ENCODE measurements at places on chromosomes 1 and 21.

DNA sequence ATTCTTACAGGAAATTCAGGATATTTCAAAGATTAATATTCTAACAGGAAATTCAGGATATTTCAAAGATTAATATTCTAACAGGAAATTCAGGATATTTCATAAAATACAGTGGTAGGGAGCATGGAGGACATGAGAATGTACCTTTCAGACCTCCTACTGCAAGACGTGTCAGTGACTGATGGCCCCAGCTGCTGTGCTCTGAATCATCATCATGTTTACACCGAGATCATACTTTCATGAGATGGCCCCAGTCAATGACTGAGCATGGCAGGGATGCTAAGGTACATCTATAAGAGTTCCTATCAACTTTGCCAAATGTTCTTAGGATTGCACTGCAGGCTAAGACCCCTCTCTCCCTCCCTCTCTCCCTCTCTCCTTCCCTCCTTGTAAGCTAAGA, 69.0 kb downstream of the HFM1 start:
- DNase-seq, result no peak

- no peak for DNase-seq
Observed at GRCh38 chr1:159580340-159580739, 7.3 kb upstream of the APCS start.

DNA sequence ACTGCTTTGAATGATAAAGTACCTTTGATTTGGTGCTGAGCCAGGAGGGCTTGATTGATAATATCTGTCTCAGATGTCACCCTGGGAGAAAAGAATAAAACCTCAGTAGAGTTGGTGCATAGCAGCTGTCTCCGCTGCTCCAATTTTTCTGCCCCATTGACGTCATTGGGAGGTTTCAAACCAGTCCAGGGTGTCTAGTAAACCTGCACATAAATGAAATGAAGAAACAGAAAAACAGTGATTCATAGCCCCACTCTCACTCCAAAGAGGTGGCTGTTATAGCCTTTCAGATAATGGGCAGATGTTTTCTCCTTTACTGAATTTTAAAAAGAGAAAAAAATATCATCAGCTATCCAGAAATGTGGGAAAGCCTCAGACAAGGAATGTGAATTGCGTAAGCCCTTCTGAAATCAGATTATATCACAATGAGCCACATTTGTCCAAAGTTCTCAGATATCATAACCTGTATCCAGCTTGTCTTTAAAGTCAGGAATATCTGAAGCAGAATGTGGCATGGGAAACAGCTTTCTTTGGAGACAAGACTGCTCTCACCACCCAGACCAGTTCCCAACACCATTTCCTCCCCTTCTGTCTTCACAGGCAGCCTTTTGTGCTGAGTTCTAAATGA, 351.3 kb upstream of the SGIP1 start:
- DNase-seq, result no peak

GRCh38 chr1:168179438-168180147, 831 bp downstream of the TIPRL start:
- no peak for DNase-seq

DNA sequence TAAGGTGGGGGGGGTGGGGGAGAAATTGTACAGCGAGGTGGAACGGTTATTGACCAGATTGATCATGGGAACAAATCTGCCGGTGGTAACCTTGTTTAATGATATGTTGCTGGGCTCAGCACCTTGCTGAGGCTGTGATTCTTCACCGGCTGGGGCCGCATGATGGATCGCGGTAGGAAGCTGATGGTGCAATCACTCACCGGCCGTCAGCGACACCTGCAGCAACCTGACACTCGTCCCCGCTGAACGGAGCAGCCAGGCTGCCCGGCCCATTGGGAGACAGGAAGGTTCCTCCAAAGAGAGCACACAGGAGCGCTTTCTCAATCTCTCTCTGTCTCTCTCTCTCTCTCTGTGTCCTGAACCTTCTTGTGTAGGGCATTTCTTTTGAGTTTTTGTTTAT, 128.5 kb upstream of the RRP15 start:
- DNase-seq, result no peak

GRCh38 chr1:91685994-91686393, 185.3 kb downstream of the CDC7 start:
- no peak for DNase-seq

- no peak for DNase-seq
Observed at GRCh38 chr1:208933984-208934525, 649.5 kb upstream of the CAMK1G start.

- no peak for DNase-seq
Observed at GRCh38 chr1:53584777-53585107, 125.5 kb downstream of the DMRTB1 start.
